Frontal cortex (tissue), 4 donors: ENCODE measurements at places on chromosomes 7 and 10.

- no peak for DNase-seq
These were observed 274.6 kb downstream of the ARL4A start for GRCh38 chr7:12961910-12962480.

DNA sequence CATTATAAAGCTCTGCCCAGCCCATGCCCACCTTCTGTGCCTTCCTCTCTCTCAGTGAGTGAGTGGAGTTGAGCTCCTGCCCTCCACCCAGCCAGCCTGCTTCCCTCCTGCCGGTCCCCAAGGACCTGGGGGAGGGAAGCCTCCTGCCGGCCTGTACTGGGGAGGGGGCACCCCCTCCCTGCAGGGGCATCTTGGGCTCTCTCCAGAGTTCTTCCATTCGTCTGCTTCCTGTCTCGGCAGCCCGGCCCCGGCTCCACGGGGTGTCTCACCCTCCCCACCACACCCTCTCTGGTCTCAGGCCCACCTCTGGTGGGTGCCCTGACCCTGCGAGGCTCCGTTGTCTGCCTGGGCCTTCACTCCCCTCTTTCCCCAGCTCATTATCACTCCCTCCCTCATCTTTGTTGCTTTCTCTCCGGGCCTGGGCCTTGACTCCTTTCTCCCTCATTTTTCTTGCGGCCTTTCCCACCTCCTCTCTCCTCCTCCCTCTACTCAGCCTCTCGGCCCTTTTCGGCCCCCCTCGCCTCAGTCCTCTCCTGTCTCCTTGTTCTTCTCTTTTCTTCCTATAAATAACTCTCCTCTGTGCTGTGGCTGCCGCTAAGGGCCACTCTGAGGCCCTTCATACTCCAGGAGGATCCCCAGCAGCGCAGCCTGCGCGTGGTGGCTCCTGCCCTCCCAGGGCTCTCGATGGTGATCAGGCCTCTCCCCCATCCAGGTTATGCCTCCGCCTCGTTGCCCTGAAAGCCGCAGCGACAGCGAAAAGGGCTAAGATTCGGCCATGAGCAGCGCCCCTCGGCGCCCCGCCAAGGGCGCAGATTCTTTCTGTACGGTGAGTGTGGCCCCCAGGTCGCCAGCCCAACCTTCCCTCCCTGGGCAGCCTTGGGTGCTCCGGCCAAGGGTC lies 2.1 kb downstream of the SLC4A2 start:
- no peak for DNase-seq

DNA sequence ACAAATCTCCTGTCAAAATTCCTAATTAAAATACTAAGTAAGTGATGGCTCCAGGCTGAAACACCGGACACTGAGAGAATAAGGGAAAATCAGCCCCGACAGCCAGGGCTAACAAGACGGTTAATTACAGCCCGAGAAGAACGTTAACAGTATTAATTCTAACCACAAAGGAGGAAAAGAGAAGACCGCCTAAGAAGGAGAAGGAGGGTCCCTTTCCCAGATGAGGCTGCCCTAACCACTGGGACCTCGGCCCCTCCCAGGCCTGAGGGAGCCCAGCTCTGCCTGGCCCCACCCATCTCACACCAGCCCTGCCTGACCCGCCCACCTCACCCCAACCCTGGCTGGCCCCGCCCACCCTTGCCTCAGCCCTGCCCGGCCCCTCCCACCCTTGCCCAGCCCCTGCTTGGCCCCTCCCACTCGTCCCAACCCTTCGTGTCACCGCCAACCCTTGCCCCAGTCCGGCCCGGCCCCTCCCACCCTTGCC lies 51.3 kb downstream of the PWWP2B start:
- no peak for DNase-seq

- no peak for DNase-seq
These were observed 5.7 kb downstream of the ANKRD1 start for GRCh38 chr10:90914992-90915765.

DNA sequence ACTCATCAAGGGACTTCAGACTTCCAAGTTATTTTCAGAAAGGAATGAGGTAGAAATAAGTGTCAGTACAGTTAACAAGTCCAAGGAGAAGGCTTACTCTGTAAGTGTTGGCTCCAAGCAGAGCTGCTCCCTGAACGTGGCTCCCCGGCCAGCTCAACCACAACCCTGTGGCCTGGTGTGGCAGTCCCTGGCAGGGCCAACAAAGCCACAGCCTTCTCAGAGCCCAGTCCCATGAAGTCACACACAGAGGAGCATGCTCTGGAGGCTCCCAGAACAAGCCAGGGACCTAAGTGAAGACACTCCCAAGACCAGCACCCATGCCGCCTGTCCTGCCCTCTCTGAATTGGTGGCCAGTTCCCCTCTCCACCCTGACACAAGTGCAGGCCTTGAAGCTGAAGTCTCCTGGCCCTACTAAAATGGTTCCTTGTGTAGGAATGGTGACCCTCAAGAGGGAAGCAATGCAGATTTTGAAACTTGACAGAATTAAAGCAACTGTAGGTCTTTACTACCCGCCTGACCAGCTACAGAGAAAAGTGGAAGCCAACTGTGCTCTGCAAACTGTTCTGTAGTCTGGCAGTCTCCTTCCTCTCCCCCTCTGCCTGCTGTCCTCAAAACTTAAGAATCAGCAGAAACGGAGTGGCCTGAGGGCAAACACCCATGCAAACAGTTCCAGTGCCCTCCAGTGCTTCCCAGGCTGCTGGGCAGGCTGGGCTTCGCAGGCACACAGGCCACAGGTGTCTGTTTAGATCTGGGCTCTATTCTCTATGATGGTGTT lies 51.1 kb downstream of the NOD1 start:
- DNase-seq, result no peak

DNA sequence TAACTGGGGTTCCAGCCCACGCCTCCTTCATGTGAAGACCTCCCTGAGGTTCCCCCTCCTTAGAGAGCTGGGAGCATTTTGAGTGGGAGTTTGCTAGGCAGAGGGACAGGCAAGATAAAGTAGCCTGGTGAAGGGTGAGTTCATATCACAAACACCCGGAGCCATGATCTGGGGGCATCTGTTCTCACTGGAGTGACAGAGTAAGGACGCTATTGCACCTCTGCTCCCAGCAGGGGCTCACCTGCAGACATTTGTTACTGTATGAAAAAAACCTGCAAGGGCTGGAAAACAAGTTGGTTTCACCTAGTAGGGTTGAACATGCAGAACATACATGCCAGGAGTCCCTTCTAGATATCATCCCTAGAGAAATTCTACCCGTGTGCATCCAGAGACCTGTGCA lies 88.4 kb downstream of the CARD11 start:
- no peak for DNase-seq

GRCh38 chr7:68414631-68415425 lies 1183.4 kb upstream of the AUTS2 start:
- no peak for DNase-seq

GRCh38 chr10:21976739-21977138 lies 26.8 kb downstream of the DNAJC1 start:
- no peak for DNase-seq

DNA sequence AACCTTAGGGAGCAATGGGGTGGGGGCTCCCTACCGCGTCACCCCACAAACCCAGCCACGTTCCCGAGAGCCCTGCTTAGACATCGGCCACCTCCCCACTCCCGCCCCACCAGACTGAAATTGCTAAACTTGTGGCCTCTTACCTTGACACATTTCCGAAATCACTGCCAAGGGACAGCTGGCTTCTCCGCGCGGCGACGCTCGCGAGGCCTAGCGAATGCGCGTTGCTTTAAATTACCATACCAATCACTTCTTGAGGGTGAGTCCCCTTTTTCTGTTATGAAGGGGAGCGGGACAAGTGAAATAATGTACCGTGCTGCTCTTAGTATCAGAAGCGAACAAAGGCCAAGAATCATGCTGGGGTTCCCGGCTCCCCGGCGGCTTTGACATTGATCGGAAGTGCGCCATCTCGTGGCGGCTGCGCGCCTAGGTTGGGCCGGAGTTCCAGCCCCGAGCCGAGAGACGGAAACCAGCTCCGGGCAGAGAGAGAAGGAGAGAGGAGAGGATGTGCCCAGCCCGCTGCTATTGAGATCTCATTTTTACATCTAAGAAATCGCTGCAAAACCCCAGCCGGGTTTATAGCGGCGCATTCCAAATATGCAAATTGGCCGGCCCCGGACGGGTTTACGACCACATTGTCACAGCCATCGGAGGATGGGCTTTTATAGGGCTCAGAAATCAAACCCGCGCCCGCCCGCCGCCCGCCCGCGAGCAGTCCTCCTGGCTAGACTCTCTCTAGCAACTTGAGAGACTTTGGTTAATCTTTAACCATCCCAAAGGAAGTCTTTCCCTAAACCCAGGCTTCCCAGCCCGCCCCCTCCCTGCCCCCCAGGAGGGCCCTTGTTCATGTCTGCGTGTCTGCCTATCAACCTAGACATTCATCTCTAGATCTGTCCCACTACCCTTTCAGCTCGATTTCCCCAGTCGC lies 5.3 kb downstream of the HOXA11 start:
- peak; percentile 64 for DNase-seq

DNA sequence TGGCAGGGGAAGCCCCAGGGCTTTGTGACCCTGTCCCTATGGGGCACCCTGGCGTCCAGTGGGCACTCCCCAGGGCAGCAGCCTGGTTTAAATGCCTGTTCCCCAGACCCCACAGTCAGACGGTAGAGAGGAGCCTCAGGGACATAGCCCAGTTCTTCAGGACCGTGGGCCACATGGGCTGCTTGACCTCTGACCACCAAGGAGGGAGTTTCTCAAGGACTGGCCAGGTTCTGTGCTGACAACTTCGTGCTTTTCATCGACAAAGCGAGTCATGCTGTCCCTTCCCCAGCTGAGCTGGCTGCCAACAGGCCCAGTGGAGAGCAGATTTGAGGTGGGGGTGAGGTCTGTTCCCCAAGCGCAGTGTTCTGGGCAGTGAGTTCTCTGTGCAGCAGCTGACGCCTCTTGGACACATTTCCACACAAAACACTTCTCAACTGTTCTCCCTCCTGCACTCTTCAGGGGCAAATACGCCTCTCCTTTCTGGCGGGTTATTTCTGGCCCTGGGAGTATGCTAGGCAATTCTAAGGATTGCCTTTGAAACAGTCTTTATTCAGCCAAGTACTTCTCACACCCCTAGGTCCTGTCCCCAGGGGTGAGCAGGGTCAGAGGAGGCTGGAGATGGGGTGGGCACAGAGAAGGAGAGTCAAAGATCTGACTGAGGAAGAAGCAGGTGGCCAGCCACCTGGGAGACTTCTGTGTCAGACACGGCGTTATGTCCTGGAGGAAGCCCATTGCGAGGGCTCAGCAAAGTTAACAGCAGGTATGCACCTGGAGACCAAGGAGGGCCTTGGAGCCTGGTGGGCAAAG lies 57.3 kb upstream of the CAMK2B start:
- DNase-seq, result no peak

DNA sequence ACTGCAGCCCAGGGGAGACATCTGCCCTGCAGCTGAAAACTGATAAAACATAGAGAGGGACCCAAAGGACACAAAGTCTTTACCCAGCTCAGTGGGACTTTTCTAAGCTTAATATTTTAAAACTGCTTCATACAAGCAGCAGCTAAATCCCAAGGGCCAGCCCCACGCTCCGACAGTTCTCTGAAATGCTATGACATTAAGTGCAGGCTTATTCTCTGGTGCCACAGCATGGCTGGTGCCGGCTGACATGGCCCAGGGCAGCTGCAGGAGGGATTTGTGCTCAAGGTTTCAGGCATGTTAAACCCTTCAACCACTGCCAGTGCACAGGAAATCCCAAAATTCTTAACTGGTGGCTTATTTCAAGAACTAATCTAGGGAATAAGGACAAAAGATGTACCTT lies 170.9 kb downstream of the PARD3 start:
- DNase-seq, result no peak

DNA sequence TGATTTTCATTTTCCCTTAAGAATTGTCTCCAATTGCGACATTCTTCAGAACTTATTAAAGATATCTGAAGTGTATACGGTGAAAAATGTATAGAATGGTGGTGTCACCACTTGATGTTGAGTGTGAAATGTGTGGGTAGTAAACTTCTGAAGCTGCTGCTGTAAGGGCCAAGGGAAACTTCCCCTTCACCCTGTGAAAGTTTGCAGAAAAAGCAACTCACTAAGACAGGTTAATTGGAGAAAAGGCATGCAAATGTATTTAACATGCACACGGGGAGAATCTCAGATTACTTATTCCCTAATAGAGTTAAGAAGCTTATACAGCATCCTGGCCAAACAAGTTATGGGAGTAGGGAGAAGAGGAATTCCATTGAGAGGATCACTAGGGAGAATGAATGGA lies 173.0 kb downstream of the NSUN6 start:
- no peak for DNase-seq

DNA sequence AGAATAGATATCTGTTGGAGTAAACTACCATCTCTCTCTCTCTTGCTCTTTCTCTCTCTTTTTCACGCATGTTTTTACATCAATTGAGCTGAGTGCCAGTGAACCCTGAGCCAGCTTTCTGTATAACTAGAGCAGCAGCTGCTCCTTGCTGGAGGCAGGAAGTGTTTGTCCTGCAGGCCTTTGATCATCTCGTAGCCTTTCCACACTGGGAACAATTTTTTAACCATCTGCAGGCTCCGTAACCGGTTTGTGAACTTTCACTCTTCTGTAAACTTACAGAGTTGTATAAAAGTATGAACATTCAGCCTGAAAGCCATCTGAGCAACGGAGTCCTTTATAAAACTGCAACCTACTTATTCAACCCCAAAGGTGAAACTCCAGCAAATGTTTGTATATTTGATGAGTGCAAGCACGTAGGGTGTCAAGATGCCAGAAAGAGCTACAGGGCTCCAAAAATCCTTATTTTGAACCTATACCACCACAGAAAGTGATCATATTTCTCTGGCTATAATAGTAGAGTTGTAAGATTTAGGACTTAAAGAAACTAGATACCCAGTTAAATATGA lies 162.8 kb upstream of the NFE2L3 start:
- DNase-seq, result no peak

DNA sequence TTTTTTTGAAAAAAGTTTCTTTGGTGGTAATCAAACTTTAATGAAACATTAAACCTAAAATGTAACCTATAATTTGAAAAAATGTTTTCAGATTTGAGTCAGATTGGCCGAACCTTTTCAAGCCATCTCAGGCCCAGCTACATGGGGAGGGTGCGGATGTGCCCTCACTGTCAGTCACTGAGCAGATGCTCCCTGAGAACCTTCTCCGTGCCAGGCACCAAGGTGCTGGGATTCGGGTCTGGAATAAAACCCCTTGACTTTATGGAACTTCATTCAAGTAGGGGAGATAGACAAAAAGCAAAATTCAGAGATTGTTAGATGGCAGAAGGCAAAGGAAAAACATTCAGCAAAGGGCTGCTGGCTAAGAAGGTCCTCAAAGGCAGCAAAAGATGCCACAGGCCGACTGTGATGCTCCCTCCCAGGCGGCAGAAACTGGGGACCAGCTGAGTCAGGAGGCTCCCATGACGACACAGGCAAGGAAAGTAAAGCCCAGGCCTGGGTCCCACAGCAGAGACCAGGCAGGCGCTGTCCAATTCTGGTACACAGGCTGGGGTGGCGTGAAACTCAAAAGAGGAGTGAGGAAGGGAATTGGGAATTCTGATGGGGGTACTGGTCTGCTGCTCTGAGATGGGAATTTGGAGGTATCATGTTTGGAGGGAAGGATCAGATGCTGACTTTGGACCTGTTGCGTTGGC lies 82.2 kb upstream of the DDC start:
- DNase-seq, result no peak

- no peak for DNase-seq
These were observed 1163.4 kb upstream of the AUTS2 start for GRCh38 chr7:68434857-68435256.
